Mesenchymal stem cell (in vitro differentiated cells and primary cell): ENCODE measurements at places on chromosomes 11 and 22.

GRCh38 chr11:2203440-2204259 lies 32.0 kb upstream of the TH start:
- no peak for DNase-seq

DNA sequence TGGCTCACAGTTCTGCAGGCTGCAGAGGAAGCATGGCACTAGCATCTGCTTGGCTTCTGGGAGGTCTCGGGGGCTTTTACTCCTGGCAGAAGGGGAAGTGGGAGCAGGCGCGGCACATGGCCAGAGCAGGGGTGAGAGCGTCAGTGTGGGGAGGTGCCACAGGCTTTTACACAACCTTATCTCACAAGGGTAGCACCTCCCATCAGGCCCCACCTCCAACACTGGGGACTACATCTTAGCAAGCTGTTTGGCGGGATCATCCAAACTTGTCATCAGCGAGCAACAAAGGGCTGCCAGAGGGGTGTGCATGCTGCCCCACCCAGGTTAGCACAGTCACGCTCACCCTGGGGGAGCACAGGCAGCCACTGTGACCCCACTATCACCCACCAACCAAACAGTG lies 18.9 kb upstream of the YPEL1 start:
- no peak for DNase-seq

DNA sequence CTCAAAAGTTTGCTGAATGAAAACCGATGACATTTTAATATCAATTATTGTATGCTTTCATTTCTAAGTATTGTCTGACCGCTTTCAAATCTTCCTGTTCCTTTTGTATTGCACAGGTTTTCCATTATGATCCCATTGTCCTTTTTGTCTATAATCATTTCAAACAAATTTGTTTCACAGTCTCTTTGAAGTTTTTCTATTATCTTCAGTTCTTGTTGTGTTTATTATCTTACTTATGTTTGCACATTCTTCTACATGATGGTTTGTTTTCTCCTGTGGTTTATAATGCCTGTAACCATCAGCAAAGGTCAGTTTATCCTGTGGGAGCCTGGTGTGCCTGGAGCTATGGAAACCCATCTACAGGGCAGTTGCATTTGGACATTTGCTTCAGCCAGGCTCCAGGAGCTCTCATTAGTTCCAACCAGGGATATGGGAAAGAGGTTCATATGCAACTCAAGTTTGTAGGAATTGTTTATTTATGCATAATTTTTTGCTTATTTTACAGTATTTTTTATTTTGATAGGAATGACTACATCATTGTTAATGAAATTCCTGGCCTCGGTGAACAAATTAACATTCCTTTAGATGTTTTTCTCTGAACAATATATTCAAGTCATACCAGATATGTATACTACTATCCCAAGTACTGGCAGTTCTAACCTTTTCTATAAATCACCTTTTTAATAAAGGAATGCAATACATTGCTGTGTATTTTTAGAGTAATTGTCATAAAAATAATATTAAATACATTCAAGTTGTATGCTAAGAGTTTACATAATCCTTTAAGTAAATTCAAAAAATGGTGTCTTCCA lies 179.2 kb downstream of the SBF2 start:
- DNase-seq = peak; percentile 49

- peak; percentile 91 for DNase-seq
Measured at GRCh38 chr11:119094816-119095065, 6.9 kb downstream of the DPAGT1 start.

GRCh38 chr11:59556917-59557348 lies 45.6 kb downstream of the OR4D9 start:
- DNase-seq = peak; percentile 85

DNA sequence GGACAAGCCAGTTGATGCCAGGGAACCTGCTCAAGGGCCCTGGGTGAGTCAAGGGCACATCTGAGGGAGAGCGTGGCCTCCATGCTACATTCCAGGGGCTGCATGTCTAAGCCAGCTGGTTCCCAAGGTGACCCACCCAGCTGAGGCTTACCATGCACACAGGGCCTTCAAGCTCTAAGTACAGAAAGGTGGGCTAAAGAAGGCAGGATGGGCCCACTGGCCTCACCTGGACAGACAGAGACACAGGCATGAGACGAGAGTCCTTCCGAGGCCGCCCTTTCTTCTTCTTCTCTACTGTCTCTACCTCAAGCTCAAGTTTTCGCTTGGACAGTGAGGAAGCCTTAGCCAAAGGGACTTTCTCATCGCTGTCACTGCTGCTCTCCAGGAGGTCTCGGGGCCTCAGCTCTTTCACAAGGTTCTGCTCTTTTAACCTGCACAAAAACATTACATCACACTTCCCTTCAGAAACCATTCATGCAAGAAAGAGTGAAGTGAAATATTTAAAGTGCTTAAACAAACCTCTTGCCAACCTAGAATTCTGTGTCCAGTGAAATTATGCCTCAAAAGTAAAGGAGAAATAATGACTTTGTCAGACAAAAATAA lies 69.9 kb downstream of the HIRA start:
- no peak for DNase-seq

- peak; percentile 69 for DNase-seq
Measured at GRCh38 chr11:27716835-27717234, 16.6 kb upstream of the BDNF start.

DNA sequence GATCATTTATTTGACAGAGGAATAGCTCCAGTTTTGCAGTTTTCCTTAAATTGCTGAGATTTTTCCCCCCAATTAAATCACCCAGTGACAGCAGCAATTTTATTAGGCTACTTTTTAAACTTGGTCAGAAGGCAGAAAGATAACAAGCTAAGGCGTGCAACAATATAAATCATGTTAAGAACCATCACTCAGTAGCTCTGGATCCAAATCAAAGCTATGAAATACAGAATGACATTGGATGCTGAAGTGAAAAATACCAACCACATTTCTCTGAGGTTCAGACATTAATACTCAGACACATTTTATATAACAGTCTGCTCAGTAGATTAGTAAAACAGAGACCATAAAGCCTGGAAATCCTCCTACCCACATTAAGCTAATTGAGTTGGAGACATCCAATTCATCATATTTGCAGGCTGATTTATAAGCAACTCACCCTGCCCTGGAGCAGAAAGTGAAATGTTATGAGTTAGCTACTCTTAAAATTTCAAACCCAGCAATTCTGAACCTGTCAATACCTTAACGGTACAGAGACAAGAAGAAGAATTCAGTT lies 1108.4 kb downstream of the DLG2 start:
- DNase-seq = no peak

DNA sequence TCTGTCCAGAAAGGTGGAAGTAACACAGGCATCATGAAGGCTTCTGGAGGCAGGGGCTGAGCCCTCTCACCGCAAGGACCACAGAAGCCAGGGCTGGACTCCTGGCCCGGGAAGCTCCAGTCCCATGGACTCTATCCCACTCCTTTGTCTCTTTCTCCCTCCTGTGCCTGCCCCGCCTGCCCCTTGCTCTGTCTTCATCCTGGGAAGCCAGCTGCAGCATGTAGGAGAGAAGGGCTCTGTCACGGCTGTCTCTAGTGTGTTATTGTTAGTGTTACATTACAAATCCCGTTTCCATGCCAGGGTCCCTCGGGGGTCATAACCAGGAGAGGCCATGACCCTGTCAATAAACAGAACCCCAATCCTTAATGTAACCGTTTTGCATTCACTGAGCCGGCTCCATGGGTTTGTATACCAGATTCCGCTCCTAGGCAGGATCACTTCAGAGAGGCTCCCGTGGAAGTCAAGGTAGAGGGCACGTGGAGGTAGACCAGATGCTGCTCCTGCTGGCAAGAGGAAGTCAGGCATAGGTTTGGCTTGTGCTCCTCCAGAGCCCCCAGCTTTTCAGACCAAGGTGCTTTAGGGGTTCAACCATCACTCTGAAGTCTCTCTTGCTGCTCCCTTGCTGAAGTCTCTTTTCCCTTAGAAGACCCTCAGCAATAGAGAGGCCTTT lies 293.2 kb downstream of the ETS1 start:
- DNase-seq = peak; percentile 57

- DNase-seq = peak; percentile 89
Measured at GRCh38 chr11:47905358-47906059, 57.4 kb upstream of the NUP160 start.

- DNase-seq = peak; percentile 71
Measured at GRCh38 chr11:108871152-108871551, 206.3 kb downstream of the DDX10 start.

- peak; percentile 94 for DNase-seq
Measured at GRCh38 chr11:3950996-3951660, 95.7 kb downstream of the STIM1 start.

- no peak for DNase-seq
Measured at GRCh38 chr11:113446938-113447337, 28.3 kb downstream of the DRD2 start.

- no peak for DNase-seq
Measured at GRCh38 chr22:49622241-49623105, 205.2 kb downstream of the BRD1 start.

DNA sequence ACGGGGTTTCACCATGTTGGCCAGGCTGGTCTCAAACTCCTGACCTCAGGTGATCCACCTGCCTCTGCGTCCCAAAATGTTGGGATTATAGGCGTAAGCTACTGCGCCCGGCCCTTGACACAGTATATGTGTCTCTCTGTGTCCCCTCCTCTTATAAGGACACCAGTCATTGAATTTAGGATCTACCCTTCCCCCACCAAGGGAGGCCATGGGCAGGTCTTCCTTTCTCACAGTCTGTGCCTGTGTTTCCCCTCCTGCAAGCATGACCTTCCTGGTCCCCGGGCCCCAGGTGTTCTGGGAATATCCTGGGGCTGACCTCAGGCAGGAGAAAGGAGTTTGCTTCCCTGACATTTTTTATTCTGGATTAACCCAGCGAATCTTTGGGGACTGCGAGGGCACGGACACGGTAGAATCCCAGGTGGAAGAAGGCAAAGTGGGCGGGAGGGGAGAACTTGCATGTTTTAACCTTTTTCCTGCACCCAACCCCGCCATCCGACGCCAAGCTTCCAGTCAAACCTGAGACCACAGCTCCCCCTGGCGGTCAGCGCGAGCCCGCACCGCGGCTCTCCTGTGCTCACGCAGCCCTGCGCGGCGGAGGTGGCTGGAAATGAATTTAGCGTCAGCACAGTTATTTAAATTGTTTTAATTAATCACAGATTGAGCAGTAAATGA lies 42.1 kb upstream of the ISX start:
- DNase-seq = peak; percentile 6

GRCh38 chr11:75170516-75171201 lies 19.8 kb downstream of the SLCO2B1 start:
- DNase-seq = no peak

GRCh38 chr11:19805376-19805775 lies 92.7 kb downstream of the NAV2 start:
- DNase-seq = no peak

DNA sequence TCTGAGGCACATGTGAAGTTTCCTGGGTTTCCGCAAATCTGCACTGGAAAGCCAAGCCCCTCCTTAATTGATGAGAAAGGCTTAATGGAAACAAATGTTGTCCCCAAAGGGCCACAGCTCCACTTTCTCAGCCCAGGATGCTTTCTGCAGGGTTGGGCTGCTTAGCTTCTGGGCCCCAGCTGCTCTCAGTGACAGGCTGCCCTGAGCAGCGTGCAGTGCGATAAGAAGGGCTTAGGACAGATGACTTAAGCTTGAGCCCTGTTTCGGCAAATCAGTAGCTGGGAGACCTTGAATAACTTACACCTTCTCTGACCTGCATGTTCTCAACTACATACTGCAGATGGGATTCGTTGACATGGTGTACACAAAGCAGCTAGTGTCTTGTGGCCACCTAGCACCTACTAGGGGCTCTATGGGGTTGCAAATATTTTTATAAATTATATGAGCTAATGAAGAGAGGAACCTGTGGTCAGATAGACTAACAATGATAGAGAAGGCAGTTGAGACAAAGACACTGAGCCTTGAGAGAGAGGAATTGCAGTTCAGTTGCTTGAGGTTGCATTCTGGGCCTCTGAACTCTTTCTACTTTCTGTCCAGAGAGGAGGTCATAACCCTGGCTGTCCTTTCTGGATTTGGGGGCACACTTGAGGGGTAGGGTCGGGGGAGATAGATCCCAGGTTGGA lies 11.5 kb downstream of the STX3 start:
- DNase-seq = no peak

- no peak for DNase-seq
Measured at GRCh38 chr11:127000981-127001380, 411 bp upstream of the KIRREL3 start.

GRCh38 chr11:125005491-125005890 lies 51.5 kb downstream of the CCDC15 start:
- no peak for DNase-seq

DNA sequence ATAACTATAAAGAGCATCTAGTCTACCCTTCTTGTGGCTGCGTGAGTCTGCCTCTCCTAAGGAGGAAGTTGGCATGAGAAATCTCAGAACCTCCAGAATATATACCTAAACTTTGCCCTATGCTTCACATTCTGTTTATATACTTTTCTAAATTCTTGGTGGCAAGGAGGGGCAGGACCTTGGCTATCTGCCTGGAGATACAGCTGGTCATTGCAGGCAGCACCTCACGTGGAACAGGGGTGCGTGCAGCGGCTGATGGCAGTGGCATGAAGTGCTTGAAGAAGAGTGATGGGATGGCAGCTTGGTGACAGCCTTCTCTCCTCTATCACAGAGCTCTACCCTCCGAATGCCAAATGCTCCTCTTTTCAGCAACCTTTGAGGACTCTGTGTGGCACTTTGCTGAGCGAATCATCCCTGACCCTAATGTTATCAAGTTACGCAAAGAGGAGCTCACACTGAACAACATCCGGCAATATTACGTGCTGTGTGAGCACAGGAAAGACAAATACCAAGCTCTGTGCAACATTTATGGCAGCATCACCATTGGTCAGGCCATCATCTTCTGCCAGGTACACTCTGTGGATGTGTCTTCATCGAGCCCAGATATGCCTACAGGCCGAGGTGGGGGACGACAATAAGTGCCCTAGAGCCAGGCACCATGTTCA lies 12.5 kb downstream of the DDX25 start:
- no peak for DNase-seq

DNA sequence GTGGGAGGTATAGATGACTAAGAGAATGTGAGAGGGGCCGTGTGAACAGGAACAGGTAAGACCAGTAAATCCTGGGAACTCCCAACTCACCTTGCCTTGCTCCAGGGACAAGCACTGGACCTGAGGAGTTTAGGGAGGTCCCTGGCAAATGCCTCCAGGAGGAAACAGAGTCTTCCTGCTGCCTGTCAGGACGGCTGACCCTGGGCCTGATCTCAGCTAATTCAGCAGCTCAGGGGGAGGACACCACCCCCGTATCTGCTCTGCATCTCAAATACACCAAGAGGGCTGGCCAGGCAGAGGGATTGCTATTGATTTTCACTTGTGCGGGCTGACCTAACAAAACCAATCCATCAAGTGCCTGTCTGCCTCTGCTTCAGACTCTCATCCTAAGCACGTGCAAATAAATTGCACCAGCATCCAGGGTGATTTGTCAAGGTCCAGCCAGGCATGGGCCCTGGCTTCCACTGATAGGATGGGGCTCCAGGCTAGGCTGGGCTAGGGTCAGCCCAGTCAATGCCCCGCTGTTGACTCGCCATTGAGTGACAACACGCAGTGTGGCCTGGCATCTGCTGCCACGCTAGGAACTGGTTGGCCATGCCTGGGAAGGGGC lies 20.3 kb downstream of the UQCR10 start:
- DNase-seq = no peak

GRCh38 chr22:40560551-40560950 lies 76.0 kb downstream of the MRTFA start:
- DNase-seq = no peak

- DNase-seq = no peak
Measured at GRCh38 chr11:33608386-33608785, 92.2 kb downstream of the C11orf91 start.

GRCh38 chr11:47394322-47395222 lies 13.8 kb upstream of the SLC39A13 start:
- peak; percentile 50 for DNase-seq
